CD4-positive, alpha-beta T cell treated with Interleukin-6 at 100 ng/mL for 8 hours (primary cell): ENCODE measurements at places on chromosomes 16 and 17.

DNA sequence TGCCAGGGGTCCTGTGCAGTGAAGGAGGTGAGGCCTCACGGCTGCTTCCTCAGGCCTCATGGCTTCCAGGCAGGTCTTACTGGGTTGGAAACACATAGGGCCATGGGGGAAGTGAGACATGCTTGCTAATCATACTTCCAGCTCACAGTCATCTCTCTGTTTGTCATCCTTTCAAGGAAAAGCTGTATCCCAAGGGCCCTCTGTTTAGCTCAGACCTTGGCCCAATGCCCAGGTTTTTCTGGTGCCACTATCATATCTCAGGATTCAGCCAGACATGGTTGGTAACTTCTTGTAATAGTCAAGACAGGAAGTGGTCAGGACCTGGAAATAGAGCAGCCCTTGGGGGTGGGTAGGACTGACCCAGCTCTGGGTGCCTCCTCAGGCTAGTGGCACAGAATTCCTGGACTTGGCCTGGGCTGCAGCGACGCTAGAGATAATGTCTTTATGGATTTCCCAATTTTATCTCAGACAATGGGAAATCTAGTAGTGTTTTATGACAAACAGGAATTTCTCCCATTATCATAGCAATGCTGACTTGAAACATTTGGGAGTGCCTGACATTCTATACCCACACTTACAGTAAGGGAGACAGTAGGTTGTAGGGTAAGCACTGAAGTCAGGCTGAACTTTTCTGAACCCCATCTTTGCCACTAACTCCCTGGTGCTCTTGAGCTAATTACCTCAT, 13.5 kb upstream of the ITGB3 start:
- no peak for DNase-seq

DNA sequence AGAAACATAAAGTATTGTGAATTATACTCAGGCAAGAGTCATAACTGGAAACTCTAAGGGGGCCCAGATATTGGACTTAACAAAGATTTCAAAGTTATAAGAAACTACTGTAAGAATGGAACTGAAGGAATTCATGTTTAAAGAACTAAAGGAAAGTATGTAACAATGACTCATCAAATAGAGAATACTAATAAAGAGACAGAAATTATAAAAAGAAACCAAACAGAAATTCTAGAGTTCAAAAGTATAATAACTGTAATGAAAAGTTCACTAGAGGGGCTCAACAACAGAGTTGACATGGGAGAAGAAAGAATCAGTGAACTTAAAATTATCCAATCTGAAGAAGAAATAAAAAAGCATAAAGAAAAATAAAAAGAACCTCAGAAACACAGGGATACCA, 55.4 kb downstream of the ADCY9 start:
- DNase-seq: no peak

DNA sequence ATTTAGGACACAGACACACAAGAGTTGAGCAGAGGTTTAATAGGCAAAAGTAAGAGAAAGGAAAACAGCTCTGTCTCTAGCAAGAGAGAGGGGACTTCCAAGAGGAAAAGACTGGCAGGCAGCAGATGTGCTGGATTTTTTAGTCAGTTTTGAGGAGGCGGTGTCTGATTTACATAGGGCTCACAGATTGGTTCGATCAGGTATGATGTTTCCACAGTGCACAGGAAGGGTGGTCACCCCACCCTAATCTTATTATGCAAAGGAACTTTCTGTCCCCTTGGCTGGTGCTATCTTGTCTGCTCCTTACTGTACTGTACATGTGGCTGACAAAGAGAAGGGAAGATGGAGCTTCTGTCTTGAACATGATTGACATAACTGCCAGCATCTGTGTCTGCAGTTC, 25.3 kb downstream of the BFAR start:
- DNase-seq: no peak

DNA sequence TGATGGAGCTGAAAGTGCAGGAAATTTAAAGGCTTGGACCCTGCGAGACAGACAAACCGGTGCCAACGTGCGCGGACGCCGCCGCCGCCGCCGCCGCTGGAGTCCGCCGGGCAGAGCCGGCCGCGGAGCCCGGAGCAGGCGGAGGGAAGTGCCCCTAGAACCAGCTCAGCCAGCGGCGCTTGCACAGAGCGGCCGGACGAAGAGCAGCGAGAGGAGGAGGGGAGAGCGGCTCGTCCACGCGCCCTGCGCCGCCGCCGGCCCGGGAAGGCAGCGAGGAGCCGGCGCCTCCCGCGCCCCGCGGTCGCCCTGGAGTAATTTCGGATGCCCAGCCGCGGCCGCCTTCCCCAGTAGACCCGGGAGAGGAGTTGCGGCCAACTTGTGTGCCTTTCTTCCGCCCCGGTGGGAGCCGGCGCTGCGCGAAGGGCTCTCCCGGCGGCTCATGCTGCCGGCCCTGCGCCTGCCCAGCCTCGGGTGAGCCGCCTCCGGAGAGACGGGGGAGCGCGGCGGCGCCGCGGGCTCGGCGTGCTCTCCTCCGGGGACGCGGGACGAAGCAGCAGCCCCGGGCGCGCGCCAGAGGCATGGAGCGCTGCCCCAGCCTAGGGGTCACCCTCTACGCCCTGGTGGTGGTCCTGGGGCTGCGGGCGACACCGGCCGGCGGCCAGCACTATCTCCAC, at the start of gene NOG:
TSS of gene NOG (plus strand) at position 54 of the 674 bp plus-strand sequence. CDS start at position 579, 525 bp downstream.
- no peak for DNase-seq

DNA sequence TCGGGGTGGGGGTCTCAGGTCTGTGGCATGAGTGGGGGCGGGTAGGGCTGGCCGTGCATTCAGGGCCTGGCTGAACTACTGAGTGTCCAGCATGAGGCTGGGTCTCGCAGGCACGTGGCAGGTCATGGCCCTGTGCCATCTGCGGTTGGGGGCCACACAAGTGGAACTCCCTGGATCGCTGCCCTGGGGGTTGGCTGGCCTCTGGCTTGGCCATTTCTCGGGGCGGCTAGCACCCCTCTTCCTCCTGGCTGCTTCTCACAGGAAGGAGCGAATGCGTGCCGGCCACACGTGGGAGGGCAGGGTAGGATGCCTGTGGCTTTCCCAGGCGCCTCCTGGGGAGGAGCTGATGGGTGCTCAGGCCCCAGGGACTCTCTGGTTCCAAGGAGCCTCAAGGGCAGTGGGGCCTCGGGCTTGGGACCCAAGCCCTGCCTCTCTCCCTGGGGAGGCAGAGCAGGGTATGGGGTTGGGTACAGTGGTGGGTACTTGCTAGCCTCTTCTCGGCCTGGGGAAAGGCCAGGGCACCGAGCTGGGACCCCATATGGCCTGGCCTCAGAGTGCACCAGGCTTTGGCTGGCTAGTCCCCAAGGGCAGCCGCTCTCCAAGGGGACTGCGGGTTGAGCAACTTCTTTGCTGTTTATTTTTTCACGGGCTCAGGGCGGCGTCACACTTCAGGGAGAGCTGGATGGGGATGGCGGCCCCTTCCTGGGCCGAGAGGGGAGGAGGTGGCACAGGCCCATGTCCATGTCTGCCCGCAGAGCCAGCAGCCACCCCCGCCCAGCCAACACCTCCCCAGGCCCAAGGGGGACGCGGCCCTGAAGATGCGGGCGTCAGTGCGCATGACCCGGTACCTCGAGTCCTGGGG, 37.5 kb downstream of the ADCY7 start:
- DNase-seq: no peak

GRCh38 chr16:583815-584591, 5.9 kb upstream of the RAB40C start:
- no peak for DNase-seq
